ENCODE measurements at places on chromosomes 1 and 21. TPM values are rescaled to one million over a fixed set of nuclear protein-coding genes. Genes with fewer than 3 reads are reported as not detected.

DNA sequence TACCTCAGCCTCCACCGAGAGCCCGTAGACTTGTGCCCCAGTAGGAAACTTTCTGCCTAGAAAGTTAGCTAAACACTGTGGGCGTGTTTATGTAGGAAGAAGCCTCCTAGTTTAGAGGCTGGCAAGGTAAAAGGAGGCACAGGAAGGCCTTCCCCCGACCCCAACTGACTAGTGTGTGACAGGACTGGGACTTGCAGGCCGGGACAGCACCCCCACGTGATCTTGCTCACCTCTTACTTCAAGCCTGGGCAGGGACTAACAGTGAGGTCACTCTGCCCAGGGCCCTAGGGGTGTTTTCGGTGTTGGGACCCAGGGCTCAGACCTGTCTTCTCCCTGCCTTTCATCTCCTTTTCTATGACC lies 392 bp upstream of the TAGLN2 start:
- peak overlapping the region; percentile 92 for H3K4me3 ChIP-seq
- peak overlapping the region; percentile 89 for H3K27ac ChIP-seq
- peaks cover 43% of the 10 kb centered on the region for H3K4me1 ChIP-seq
- DNase-seq = no peak

DNA sequence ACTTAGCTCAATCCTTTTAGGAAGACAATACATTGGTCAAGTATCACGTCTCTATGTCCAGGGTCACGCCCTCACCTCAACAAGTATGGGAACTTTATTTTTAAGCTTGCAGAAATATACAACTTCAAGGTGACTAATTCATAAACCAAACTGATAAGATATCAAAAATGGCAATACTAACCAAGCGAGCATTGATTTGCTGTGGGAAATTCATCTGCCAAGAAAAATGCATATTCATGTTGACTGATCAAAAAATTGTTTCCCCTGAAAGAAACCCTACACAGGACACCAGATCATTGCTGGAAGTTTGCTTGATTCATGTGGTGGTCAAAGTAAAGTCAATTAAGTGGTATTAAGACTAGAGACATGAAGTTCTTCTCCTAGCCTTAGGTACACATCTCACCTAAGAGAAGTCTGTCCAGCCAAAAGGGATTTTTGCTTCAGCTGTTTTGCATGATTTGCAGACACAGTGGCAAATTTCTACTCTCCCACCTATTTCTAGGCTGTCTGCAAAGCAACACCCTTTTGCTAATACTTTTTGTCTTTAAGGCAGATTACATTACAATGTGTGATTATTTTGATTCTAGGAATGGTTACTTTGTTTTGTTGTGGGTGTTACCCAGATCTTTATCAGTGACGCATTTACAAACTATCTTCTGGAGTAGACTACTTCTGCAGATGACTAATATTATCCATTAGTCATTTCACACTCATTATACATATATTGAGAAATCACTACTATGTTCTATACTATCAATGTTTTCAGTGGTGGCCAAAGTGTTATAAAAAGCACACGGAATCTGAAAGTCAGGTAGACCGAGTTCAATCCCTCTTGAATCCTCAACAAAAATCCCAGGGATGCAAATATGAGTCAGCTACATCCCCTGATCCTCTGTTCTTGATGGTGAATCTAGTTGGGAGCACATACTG lies 12.4 kb downstream of the SAMSN1 start:
- H3K36me3 ChIP-seq = no peaks in the 10 kb centered on the region
- H3K27me3 ChIP-seq = no peaks in the 10 kb centered on the region
- DNase-seq = no peak
- peaks cover 8% of the 10 kb centered on the region for H3K4me1 ChIP-seq

NGF gene
- total RNA-seq = 4.2 TPM

- H3K4me3 ChIP-seq = no peak overlapping the region
- no peaks in the 10 kb centered on the region for H3K27me3 ChIP-seq
- no peaks in the 10 kb centered on the region for H3K36me3 ChIP-seq
- DNase-seq = no peak
- no peak overlapping the region for H3K27ac ChIP-seq
Observed at GRCh38 chr1:6268415-6268814, 7.5 kb upstream of the GPR153 start.

SLC27A3 gene
- 32.1 TPM for total RNA-seq

- no peaks in the 10 kb centered on the region for H3K27me3 ChIP-seq
- peaks cover 14% of the 10 kb centered on the region for H3K36me3 ChIP-seq
- no peak overlapping the region for H3K4me3 ChIP-seq
Observed at GRCh38 chr1:67408148-67408547, 22.1 kb downstream of the SERBP1 start.

- H3K27ac ChIP-seq = peak overlapping the region; percentile 43
- no peaks in the 10 kb centered on the region for H3K27me3 ChIP-seq
- no peak overlapping the region for H3K4me3 ChIP-seq
- no peak for DNase-seq
- H3K36me3 ChIP-seq = peaks cover 2% of the 10 kb centered on the region
Observed at GRCh38 chr1:61980561-61980960, 214.1 kb upstream of the L1TD1 start.

DNA sequence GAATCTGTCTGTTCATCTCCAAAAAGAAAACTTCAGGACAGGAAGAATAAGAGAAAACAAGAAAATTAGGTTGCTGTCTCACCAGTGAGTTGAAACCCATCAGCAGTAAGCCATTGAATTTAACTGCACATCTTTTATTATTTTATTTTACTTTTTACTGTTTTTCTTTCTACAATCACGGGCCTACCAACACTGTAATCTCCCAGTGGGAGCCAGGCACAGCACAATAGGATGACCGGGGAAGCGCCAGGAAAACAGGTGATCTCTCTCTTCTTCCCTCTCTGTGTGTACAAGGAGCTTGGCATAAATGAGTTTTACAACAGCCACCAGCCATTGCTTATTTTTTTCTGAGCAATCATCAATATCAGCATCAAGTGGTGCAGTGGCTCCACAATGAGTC lies 113.1 kb upstream of the ESRRG start:
- H3K4me1 ChIP-seq = peaks cover 4% of the 10 kb centered on the region
- no peak overlapping the region for H3K27ac ChIP-seq
- no peak overlapping the region for H3K4me3 ChIP-seq
- DNase-seq = no peak
- H3K36me3 ChIP-seq = peaks cover 2% of the 10 kb centered on the region

DNA sequence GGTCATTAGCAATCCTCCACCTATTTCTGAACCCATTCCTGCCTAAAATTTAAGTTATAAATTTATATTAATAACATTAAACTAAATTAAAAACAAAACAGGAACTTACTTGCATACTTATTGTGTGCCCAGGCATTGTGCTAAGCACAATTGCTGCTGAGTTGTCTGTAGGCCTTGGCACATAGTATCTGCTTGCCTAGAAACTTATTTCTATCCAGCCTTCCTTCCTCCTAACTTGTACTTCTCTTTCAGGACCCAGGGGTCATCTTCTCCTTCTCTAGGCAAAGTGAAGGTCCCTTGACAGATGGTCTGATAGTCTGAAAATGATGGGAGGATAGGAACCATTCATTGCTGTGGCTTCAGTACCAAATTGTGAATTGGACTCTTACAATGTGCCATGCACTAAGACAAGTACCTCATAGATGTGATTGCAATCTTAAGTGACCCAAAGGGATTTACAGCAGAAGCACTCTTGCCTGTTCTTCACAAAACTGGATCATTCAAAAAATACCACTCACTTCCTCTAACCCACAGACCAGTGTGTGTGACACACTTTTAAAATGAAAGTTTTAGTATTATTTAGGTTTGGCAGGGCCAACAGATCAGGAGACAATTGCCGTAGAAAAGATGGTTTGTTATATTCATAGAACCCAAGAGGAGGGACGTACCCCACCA lies 10.3 kb upstream of the CD101 start:
- H3K36me3 ChIP-seq = peaks cover 56% of the 10 kb centered on the region
- no peak overlapping the region for H3K4me3 ChIP-seq
- no peaks in the 10 kb centered on the region for H3K27me3 ChIP-seq
- no peak overlapping the region for H3K27ac ChIP-seq

DNA sequence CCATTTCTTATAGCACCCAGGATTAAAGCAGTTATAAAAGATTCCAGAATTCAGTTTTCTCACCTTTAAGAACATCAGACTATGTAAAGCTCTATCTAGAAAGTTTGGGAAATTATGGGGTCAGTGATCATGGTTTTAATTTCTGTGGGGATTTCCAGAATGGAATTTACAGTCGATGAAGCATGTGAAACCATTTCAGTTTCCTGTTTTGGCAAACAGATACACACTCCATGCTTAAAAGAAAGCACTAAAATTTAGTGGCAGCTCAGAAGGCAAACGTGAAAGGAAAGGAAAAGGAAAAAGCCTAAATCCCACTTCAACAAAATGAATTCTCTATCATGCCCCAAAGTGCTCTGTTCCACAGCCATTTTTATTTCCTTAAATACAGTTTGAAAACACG lies 60.4 kb downstream of the FYB2 start:
- H3K27me3 ChIP-seq = no peaks in the 10 kb centered on the region
- no peak overlapping the region for H3K4me3 ChIP-seq
- peaks cover 9% of the 10 kb centered on the region for H3K4me1 ChIP-seq
- no peak for DNase-seq

RGS18 gene
- total RNA-seq = not detected

DNA sequence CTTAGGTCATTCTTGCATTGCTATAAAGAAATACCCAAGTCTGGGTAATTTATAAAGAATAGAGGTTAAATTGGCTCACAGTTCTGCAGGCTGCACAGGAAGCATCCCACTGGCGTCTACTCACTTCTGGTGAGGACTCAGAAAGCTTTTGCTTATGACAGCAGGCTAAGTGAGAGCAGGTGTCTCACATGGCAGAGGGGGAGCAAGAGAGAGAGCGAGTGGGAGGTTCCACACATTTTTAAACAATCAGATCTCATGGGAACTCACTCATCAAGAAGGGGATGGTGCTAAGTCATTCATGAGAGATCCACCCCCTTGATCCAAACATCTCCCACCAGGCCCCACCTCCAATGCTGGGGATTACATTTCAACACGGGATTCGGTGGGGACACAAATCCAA lies 13.6 kb upstream of the RGS4 start:
- H3K27me3 ChIP-seq = no peaks in the 10 kb centered on the region
- no peak overlapping the region for H3K27ac ChIP-seq
- no peak for DNase-seq
- no peak overlapping the region for H3K4me3 ChIP-seq
- H3K4me1 ChIP-seq = peaks cover 7% of the 10 kb centered on the region
- no peaks in the 10 kb centered on the region for H3K36me3 ChIP-seq

GRCh38 chr1:6424619-6425593 lies at the start of gene ESPN:
Gene ESPN (plus strand): TSS chr1:6424776. CDS start chr1:6424956, 180 bp downstream.
- no peak within 1 kb of the TSS for H3K4me3 ChIP-seq
- H3K4me1 ChIP-seq = peaks cover 5% of the 10 kb centered on the region
- DNase-seq = no peak
- H3K27me3 ChIP-seq = peaks cover 92% of the 10 kb centered on the region
- H3K27ac ChIP-seq = no peak within 1 kb of the TSS

GRCh38 chr1:53899206-53899628 lies 5.2 kb downstream of the DIO1 start:
- H3K27ac ChIP-seq = no peak overlapping the region
- no peak for DNase-seq

DNA sequence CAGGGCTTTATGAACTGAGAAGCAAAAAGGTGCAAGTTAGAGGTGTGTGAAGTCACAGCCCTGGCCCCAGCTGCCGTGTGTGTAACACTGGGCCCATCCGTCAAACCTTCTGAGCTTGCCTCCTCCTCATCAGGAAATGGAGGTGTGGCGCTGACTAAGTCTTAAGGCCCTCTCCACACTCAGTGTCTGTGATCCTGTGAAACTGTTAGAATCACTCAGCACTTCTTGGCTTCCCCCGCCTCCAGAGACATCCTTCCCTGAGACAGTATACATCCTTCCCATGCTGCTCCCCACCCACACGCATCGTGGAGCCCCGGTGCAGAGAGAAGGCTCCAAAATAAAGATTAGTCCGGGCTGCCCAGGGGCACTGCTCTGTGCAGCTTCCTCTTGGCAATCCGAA lies 33.3 kb downstream of the LRP8 start:
- DNase-seq = no peak
- no peaks in the 10 kb centered on the region for H3K36me3 ChIP-seq
- no peak overlapping the region for H3K4me3 ChIP-seq
- H3K27ac ChIP-seq = no peak overlapping the region
- peaks cover 16% of the 10 kb centered on the region for H3K4me1 ChIP-seq
- H3K27me3 ChIP-seq = no peaks in the 10 kb centered on the region

- no peaks in the 10 kb centered on the region for H3K36me3 ChIP-seq
- no peak overlapping the region for H3K4me3 ChIP-seq
- no peak for DNase-seq
- no peak overlapping the region for H3K27ac ChIP-seq
Observed at GRCh38 chr1:165050246-165050645, 306.3 kb downstream of the LMX1A start.

DNA sequence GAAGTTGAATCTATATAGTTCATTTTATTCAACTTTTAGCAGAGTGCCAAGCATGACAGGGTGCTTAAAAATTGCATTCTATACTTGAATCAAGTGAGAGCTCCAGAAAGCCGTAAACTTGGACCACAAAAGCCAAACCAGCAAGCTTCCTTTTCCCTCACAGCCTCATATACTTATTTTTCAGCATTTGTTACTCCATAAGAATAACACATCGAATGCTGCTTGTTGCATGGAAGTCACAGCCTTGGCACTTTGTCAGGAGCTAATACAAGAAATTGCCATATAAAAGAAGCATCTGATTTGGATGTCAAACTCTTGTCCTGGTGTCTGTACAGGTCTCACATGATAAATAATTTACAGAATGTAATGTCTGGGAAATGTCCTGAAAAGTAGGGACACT lies 87.4 kb downstream of the PLXNA2 start:
- H3K27me3 ChIP-seq = peaks cover 2% of the 10 kb centered on the region
- H3K4me3 ChIP-seq = no peak overlapping the region
- no peak for DNase-seq

AMY2B gene
- 12.6 TPM for total RNA-seq

FAM151A gene
- total RNA-seq = not detected

DNA sequence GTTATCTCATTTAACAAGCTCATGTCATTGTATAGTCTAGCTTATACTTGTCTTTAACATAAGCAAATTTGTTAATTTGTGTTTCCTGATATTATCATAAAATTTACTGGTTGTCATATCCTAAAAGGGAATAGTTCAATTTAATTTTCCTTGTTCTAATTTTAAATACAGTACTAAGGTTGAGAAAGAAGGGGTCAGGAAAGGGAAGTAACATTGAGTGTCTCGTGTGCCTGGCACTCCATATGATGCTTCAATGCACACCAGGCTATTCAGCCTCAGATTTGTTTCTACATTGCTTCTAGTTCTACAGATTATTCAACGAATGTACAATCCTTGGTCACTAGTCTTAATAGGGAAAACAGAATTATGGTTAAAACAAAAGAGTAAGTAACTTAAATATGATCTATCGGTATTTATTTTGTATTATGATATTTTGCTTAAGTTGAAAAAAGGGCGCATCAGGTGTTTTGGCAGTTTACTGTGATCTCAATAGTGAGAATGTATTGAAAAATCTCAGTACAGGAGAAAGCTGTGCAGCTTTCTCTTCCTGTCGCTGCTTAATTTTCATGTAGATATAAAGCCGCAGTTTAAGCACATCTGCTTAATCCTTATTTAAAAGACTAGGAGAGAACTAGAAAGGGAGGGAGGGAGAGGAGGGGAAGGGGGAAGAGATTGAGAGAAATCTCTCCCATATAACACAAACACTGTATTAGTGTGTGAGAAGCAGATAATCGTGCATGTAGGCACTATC lies 13.0 kb downstream of the PTPRC start:
- no peaks in the 10 kb centered on the region for H3K27me3 ChIP-seq
- H3K27ac ChIP-seq = no peak overlapping the region
- H3K36me3 ChIP-seq = no peaks in the 10 kb centered on the region
- no peak for DNase-seq
- no peak overlapping the region for H3K4me3 ChIP-seq

IL10RB gene
- 17.2 TPM for total RNA-seq

DISC1 gene
- total RNA-seq = 9.1 TPM

GRCh38 chr1:202130816-202131522 lies 8.3 kb downstream of the GPR37L1 start:
- no peaks in the 10 kb centered on the region for H3K27me3 ChIP-seq
- H3K27ac ChIP-seq = peak overlapping the region; percentile 94
- H3K4me3 ChIP-seq = no peak overlapping the region

BEND5 gene
- total RNA-seq = 11.3 TPM
